ENCODE measurements at places on chromosomes 16 and 17.

DNA sequence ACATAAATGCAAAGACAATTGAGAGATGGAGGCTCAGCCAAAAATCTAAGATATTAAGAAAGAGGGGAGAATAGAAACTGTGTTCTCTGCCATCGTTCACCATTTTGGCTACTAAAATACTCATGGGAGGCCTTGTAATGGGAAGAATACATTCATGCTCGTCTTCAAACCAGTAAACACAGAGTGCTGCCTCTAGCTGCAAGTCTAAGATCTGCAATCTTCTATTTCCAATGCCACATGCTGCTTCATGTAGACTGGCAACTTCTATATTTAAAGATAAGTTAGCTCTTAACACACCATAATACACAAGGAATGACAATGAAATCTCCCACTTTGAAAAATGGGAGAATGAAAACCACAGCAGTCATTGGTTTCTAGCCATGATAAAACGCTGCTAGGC is 387.3 kb downstream of the HS3ST3B1 start:
- no peak for DNase-seq

- DNase-seq = no peak
Measured at GRCh38 chr16:20903899-20904506, 3.4 kb downstream of the LYRM1 start.

DNA sequence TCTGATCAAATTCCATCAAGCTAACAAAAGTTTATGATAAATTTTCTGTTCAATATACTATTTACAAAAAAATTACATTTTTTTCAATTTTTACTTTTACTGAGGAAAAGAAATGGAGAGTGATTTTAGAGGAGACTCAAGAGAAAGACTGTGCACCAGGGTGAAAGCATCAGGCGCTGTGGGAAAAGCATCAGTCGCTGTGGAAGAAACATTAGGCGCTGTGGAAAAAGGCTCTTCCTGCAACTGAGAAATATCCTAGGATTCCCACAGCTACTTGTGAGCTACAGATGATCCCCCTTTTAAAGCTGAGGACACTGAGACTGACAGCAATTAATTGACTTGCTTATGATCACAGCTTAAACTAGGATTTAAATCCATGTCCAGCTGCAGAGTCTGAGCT is 4.9 kb downstream of the ANKFY1 start:
- DNase-seq = no peak

GRCh38 chr17:63514477-63514876 is 8.7 kb upstream of the KCNH6 start:
- DNase-seq = no peak

GRCh38 chr16:71504901-71505300 is 15.8 kb upstream of the ZNF19 start:
- no peak for DNase-seq

- no peak for DNase-seq
Measured at GRCh38 chr17:63494300-63494928, 17.6 kb downstream of the ACE start.

GRCh38 chr17:40722241-40722640 is 18.7 kb upstream of the KRT24 start:
- DNase-seq = peak; percentile 12

DNA sequence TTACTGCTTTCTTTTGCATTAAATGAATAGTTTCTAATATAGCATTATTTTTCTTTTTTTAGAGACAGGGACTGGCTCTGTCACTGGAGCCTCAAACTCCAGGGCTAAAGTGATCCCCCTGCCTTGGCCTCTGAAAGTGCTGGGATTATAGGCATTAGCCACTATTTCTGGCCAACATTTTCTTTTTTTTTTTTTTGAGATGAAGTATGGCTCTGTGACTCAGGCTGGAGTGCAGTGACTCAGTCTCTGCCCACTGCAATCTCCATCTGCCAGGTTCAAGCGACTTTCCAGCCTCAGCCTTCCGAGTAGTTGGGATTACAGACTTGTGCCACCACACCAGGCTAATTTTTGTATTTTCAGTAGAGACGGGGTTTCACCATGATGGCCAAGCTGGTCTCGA is 2.0 kb upstream of the DUXB start:
- no peak for DNase-seq

DNA sequence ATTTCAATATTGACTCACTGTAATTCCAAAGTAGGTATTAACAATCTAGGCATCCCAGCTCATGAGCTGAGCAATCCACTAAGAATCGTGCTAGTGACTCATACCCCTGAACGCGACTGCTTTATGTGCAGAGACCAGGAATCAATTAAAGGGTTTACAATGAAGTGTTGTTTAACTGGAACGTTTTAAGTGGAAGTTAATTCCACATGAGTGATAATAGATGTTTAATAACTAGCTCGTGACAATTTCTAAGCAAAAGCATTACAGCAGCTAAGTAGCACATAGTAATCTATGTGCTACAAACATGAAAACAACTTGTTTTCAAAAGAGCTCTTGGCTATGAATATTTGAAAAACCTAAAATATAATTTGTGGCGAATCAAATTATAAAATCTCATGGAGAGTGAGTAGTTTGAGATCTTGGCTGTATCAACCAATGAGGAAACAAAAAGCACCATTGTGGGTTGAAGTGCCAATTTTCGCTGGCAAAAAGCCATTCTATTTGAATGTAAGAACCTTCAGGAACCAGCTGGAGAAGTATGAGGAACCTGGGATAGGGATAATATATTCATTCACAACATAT is 9.4 kb downstream of the GJC1 start:
- DNase-seq = peak; percentile 94

GRCh38 chr16:27109666-27110523 is 43.2 kb downstream of the C16orf82 start:
- DNase-seq = peak; percentile 69

- no peak for DNase-seq
Measured at GRCh38 chr16:67922740-67923139, 8.9 kb downstream of the CTRL start.
